ENCODE measurements at places on chromosomes 7 and 10.

DNA sequence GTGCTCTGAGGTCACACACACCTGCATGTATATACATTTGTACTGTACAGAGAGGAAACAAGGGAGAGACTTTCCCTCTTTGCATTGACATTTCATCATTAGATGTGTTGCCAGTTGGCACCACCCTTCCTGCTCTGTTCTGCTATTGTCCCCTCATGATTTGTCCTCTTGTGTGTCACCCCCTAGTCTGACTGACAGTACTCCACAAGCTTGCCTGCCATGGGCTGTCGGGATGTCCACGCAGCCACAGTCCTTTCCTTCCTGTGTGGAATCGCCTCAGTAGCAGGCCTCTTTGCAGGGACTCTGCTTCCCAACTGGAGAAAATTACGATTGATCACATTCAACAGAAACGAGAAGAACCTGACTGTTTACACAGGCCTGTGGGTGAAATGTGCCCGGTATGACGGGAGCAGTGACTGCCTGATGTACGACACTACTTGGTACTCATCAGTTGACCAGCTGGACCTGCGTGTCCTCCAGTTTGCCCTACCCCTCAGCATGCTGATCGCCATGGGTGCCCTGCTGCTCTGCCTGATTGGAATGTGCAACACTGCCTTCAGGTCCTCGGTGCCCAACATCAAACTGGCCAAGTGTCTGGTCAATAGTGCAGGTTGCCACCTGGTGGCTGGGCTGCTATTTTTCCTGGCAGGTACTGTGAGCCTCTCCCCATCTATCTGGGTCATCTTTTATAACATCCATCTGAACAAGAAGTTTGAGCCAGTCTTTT is 9.4 kb downstream of the CLDN12 start:
- no peak for DNase-seq

DNA sequence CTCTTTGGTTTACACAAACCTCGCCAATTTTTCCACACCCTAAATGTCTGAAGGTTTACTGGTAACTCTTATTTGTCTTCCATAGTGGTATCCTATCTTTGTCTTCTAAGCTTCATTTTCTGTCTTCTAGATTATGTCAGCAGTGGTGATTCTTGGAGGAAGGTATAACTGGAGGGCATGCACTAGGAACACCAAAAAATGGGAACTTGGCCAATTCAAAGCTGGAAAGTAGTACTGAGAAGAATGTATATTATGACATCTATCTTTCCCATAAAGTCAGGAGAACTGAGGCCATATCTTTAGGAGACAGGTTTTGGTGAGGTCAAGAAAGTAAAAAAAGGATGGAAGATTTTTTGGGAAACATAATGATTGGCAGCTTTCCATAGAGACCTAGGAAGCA is 113.3 kb downstream of the CPEB3 start:
- no peak for DNase-seq

- DNase-seq = no peak
Observed at GRCh38 chr7:24444666-24445440, 128.4 kb upstream of the PALS2 start.

GRCh38 chr7:79453558-79454360 is at the start of gene MAGI2:
Gene MAGI2 (minus strand): TSS chr7:79453667. CDS start chr7:79453320, 347 bp downstream.
- DNase-seq = peak; percentile 82

DNA sequence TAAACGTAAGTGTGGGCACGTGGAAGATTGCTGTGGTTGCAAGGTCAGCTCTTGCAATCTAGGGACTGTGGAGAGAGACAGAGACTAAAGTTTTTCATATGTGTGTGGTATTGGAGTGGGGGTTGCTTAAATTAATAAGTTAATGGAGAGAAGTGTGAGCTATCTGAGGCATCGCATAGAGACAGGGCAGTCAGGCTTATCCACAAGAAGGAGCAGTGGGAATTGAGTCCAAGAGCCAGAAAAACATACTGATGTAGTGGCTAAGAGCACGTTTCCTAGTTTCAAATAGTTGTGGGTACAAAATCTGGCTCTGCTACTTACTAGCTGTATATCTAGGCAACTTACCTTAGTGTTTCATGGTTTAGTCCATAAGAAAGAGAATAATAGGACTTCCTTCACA is 65.8 kb downstream of the SORCS3 start:
- no peak for DNase-seq

DNA sequence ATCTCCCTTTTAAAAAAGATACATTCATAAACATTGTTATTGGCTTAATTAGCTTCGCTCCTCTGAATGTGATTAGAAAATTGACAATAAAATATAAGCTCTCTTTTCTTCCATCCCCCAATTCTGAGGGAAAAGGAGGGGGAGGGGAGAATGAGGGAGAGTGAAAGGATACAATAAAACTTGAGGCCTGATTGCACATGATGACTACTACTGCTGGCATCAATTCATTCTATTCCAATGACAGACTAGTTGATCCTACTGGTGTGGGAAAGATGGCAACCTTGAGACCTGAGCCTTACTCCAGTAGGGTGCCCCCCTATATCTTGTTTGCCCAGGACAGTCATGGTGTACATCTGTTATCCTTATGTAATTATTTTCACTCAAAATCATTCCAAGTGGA is 4.5 kb upstream of the IQUB start:
- DNase-seq = no peak

- no peak for DNase-seq
Observed at GRCh38 chr7:4072161-4072925, 609.8 kb upstream of the FOXK1 start.

- no peak for DNase-seq
Observed at GRCh38 chr7:21412410-21412851, 15.5 kb upstream of the SP4 start.

DNA sequence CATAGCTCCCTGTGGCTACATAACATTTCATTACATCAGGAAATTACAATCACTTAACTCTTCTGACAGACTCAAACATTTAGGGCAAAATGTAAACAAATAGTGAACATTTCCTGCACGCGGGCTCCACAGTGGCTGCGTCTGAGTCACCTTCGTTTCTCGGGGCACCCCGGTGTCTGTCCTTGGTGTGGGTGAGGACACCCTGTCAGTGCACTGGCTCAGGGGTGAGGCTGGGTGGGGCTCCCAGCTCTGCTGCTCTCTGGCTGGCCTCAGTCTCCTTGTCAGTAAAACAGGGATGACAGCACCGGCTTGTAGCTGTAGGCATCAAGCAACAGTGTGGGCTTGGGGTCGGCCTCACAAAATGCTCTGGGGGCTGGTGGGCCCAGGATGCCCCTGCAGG is 237.1 kb upstream of the SHH start:
- no peak for DNase-seq

- DNase-seq = no peak
Observed at GRCh38 chr10:88120599-88121333, 257.3 kb downstream of the PTEN start.

DNA sequence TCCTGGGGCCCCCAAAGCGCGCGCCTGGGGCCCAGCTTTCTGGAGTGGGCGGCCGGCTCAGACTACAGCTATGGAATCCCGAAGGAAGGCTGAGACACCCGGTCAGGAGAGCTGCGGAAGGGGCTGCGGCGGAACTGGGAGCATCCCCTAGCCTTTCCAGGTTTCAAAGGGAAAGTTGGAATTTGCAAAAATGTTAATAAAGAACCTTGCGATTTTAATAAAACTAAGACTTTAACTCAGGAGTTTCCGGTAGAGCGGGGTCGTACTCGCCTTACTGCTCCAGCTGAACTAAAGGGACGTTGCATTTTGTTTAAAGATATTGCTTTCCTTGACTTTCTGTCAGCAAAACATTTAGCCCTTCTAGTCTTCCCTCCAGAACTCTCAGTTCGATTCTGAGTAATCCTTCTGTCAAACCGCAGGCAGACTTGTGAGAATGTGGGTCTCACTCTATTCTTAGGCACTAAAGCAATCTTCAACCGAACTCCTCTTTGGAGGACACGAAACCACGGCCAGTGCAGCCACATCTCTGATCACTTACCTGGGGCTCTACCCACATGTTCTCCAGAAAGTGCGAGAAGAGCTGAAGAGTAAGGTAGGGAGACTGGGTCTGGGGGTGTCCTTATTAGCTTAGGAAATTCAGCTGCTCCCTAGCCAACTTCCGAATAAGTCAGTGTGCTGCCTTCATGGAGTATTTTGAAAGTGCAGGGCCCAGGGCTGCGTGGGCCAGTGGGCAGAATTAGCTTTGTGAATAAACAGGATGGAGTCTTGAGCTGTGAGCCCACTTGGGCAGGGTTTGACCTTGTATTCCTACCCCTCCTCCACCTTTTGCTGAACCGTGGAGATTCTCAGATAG is 1.9 kb downstream of the CYP26A1 start:
- DNase-seq = no peak

GRCh38 chr7:75727881-75728593 is 10.7 kb downstream of the HIP1 start:
- DNase-seq = no peak

- DNase-seq = no peak
Observed at GRCh38 chr7:73919694-73920375, 58.9 kb downstream of the TMEM270 start.

GRCh38 chr7:65379318-65379717 is 5.7 kb downstream of the ZNF92 start:
- DNase-seq = peak; percentile 67

DNA sequence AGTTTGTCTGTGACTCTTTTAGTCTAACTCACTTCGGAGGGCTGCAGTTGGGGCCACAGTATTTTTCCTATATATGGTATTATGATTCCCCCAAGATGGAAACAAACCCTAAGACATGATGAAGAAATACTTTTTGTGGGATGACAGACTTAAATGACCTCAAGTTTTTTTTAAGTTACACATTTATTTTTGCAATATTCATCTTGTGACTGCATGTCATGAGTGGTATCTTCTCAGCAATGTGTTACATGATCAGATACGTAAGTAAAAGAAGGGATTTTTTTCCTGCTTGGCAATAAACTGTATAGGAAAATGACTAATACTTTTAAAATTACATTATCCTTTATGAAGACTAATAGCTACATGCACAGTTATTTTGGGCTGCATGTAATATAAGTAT is 57.8 kb downstream of the OR13A1 start:
- no peak for DNase-seq

Data from fibroblast of lung (primary cell).